ENCODE measurements at places on chromosomes 6 and 20.

- no peak for DNase-seq
These were observed 61.2 kb upstream of the CDYL start for GRCh38 chr6:4714961-4715501.

DNA sequence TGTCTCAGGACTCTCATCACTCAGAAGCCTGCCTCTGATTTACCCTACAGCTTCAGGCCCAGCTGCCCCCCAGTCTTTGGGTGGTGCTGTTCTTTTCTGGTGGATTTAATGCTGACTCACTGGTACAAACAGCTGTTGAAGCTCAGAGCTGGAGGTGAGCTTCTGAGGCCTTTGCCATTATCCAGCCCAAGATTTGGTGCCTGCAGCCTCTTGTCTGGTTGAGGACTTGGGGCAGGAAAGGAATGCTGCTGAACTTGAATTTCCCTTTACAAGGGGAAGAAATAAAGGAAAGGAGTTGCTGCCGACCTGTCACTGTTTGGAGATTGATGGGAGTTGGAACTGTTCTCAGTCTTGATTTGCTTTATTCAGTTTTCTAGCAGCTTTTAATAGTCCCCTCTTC, 19.8 kb downstream of the ABCF1 start:
- DNase-seq: no peak

DNA sequence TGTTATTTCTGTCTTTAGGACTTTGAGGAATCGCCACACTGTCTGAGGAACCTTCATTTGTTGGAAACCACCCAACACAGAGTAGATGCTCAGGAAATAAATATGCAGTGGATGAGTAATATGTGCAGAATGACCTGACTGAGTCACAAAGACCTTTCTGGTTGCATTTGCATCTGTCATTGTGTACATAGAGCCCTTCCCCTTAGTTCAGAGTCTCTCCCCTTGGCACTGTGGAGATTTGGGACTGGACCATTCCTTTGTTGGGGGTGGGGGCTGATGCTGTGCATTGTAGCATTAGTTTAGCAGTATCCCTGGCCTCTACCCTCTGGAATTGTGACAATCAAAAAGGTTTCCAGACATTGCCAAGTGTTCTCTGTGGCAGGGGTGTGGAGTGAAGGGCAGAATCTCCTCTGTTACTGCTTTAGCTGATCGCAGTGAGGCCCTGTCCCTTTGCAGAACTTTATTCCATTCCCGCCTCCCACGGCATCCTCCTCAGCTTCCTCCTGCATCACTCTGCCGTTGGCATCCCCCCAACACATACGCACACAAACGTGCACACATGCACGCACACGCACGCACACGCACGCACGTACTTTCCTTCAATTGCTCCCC, 64.5 kb downstream of the EYA2 start:
- DNase-seq: no peak

DNA sequence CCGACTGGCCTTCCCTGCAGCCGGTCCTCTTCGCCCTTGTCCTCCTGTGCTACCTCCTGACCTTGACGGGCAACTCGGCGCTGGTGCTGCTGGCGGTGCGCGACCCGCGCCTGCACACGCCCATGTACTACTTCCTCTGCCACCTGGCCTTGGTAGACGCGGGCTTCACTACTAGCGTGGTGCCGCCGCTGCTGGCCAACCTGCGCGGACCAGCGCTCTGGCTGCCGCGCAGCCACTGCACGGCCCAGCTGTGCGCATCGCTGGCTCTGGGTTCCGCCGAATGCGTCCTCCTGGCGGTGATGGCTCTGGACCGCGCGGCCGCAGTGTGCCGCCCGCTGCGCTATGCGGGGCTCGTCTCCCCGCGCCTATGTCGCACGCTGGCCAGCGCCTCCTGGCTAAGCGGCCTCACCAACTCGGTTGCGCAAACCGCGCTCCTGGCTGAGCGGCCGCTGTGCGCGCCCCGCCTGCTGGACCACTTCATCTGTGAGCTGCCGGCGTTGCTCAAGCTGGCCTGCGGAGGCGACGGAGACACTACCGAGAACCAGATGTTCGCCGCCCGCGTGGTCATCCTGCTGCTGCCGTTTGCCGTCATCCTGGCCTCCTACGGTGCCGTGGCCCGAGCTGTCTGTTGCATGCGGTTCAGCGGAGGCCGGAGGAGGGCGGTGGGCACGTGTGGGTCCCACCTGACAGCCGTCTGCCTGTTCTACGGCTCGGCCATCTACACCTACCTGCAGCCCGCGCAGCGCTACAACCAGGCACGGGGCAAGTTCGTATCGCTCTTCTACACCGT, 6.1 kb downstream of the UBD start:
- no peak for DNase-seq

GRCh38 chr6:112335736-112336135, 11.4 kb upstream of the RFPL4B start:
- DNase-seq: no peak

- DNase-seq: no peak
These were observed 492.9 kb upstream of the JAG1 start for GRCh38 chr20:11166712-11167111.

- no peak for DNase-seq
These were observed 79.8 kb downstream of the QKI start for GRCh38 chr6:163494279-163494727.

- no peak for DNase-seq
These were observed 20.4 kb downstream of the MTO1 start for GRCh38 chr6:73481969-73482368.

GRCh38 chr6:129235167-129236000, 352.4 kb downstream of the LAMA2 start:
- no peak for DNase-seq

- DNase-seq: no peak
These were observed 296.8 kb downstream of the UTRN start for GRCh38 chr6:144581812-144582537.

- no peak for DNase-seq
These were observed 50.5 kb downstream of the VEGFA start for GRCh38 chr6:43820486-43820885.

DNA sequence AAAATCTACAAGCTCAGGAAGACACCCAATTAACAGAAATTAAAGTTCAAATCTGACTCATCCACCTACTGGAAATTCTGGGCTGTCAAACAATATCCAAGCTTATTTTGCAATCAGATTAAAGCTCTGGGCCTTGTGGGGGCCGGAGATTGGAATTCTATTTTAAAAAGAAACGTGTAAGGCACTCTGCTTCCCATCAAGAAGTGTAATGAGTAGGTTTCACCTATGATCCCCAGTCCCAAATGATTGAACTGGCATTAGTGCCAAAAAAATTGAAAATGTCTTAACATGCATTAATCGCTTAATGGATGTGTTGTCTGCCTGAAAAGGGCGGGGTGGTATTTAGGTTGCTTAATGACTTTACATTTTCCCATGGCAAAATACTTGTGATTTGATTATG, 542.4 kb upstream of the BTBD3 start:
- no peak for DNase-seq

DNA sequence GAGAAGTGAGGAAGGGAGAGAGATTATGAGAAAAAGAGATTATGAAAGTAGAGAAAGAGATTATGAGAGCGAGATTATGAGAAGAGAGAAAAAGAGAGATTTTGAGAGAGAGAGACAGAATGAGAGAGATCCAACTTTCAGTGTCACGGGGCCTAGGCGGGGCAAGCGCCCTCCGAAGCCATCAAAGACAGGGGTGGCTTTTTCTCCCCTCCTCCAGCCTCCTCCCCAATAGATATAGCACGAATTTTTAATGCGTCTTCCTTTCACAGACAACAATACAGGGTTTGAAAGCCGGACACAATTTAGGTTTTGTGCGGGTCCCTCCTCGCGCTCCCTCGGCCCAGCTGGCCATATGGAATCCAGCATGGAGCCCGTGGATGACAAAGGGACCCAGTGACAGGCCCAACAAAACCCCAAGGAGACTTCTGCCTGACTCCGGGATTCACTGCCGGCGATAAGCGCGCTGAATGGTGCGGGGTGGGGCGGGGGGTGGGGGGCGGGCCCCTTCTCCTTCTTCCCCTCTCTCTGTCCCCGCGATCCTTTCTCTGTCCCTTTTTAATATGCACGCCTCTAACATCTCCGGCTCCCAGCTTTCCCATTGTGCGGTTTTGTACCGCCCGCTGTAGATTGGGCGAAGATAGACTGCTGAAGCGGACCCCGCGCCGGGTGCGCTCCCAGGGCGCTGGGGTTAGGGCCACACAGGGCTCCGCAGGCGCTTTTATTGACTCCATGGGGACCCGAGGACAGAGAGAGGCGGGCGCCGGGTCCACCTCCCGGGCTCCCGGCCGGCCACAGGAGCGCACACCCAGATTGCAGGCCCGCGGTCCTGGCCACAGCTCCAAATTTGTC, 5.4 kb downstream of the NKX2-2 start:
- peak; percentile 83 for DNase-seq

DNA sequence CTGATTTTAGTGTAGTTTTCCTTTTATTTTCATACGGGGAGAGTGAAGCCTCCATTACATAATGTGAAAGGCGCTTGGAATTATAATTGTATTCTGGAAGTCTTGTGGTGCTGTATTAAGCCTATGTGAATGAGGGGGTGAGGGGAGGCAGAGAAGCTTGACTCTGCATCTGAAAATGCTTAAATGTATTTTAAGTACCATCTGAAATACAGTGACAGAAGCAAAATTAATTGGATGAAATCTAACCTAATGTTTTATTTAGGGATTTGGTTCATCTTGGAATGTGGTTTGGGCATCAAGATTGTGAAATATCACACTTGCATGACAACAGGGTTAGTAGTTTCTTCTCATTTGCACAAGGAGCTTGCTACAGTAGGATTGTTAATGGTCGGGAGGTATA, 41.2 kb downstream of the TMEM200A start:
- no peak for DNase-seq

GRCh38 chr20:51456511-51457509, 85.7 kb downstream of the NFATC2 start:
- DNase-seq: peak; percentile 87

- DNase-seq: no peak
These were observed 12.5 kb downstream of the ETV7 start for GRCh38 chr6:36374972-36375371.

DNA sequence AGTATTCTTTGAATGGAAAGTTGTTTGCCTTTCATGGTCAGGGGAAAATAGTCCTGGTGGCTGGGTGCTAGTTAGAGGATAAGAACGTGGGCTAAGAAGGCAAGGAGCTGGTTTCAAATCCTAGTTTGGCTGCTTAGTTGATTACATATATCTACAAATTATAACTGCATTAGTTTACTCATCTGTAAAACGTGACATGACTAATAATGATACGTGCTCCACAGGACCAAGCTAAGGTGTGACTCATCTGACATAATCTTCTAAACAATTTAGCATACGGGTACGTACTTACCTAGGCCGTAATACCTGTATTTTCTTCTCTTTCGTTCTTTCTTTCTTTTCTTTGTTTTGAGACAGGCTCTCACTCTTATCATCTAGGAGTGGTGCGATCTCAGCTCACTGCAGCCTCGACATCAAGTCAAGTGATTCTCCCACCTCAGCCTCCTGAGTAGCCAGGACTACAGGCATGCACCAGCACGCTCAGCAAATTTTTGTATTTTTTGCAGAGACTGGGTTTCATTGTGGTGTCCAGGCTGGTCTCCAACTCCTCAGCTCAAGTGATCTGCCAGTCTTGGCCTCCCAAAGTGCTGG, 1274.2 kb upstream of the GJE1 start:
- no peak for DNase-seq

- no peak for DNase-seq
These were observed 58.6 kb downstream of the SYNJ2 start for GRCh38 chr6:158040051-158040803.

- no peak for DNase-seq
These were observed 123.2 kb downstream of the BACH2 start for GRCh38 chr6:90173262-90173925.
